Mesothelial cell of epicardium (in vitro differentiated cells): ENCODE measurements at places on chromosomes 1 and 21.

DNA sequence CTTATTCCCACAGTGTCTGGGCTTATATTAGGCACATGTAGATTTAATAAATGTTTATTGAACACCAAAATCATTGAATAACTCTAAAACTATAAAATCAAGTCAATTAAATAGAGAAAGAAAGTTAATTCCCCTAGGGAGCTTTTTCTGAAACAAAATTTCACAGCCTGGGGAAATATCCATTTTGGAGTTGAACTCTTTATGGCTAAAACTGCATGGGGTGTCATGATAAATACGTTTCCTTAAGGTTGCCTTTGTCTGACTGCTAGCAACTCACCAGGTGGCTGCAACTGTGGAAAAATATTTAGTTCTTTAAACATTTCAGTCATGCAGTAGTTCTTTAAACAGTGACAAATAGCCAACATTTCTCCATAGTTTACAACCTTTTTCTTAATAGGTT is 496.1 kb downstream of the LRRIQ3 start:
- no peak overlapping the region for H3K4me3 ChIP-seq
- no peaks in the 10 kb centered on the region for H3K27me3 ChIP-seq
- no peak for DNase-seq
- H3K27ac ChIP-seq, result no peak overlapping the region
- H3K36me3 ChIP-seq, result no peaks in the 10 kb centered on the region

GRCh38 chr1:99532276-99532580 is 113.7 kb upstream of the PALMD start:
- no peak for DNase-seq
- H3K36me3 ChIP-seq, result no peaks in the 10 kb centered on the region
- H3K27me3 ChIP-seq, result no peaks in the 10 kb centered on the region
- H3K4me3 ChIP-seq, result no peak overlapping the region
- H3K27ac ChIP-seq, result no peak overlapping the region

DNA sequence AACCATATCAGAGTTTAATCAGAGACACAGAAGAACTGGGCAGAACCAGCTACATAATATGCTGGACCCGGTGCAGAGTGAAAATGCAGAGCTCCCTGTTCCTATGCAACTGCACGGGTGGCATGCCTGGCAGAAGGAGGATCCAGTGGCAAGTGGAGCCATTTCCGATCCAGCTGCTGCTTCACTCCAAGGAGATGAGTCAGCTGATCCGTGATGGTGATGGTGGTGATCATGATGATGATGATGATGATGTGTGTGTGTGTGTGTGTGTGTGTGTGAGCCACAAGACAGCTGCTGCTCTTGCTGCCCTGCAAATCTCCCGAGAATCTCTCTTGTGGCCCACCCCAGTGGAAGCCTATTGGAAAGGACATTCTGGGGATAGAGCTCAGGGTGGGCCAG is 133.0 kb downstream of the URB2 start:
- DNase-seq, result no peak
- H3K36me3 ChIP-seq, result no peaks in the 10 kb centered on the region
- peaks cover 5% of the 10 kb centered on the region for H3K4me1 ChIP-seq
- H3K27ac ChIP-seq, result no peak overlapping the region

DNA sequence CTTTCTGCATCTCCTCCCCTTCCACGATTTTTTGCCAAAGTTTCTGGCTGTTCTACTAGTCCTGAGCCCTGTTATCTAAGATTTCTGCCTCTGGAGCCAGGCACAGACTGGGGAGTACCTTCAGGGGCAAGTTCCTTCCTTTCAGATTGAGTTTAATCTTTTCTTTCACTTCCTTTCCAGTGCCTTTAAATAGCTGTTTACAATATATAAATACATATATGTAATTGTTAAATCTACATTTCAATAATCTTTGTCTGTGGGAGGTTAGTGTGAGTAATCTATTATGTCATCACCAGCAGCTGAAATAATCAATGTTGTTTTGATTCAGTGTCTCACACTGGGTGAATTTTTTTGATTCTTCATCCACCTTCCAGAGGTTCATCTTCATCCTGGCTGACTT is 31.8 kb downstream of the DIPK1A start:
- no peak overlapping the region for H3K4me3 ChIP-seq
- peaks cover 36% of the 10 kb centered on the region for H3K4me1 ChIP-seq
- no peak overlapping the region for H3K27ac ChIP-seq
- DNase-seq, result no peak
- H3K27me3 ChIP-seq, result no peaks in the 10 kb centered on the region

- H3K4me3 ChIP-seq, result no peak overlapping the region
- H3K4me1 ChIP-seq, result peaks cover 5% of the 10 kb centered on the region
- no peaks in the 10 kb centered on the region for H3K36me3 ChIP-seq
- H3K27me3 ChIP-seq, result no peaks in the 10 kb centered on the region
- no peak overlapping the region for H3K27ac ChIP-seq
Measured at GRCh38 chr1:116346943-116347673, 25.9 kb upstream of the ATP1A1 start.

- no peak overlapping the region for H3K4me3 ChIP-seq
- H3K27ac ChIP-seq, result no peak overlapping the region
- DNase-seq, result no peak
- H3K27me3 ChIP-seq, result peaks cover under 1% of the 10 kb centered on the region
- no peaks in the 10 kb centered on the region for H3K36me3 ChIP-seq
- H3K4me1 ChIP-seq, result no peaks in the 10 kb centered on the region
Measured at GRCh38 chr21:40990366-40990765, 143.4 kb upstream of the DSCAM start.

DNA sequence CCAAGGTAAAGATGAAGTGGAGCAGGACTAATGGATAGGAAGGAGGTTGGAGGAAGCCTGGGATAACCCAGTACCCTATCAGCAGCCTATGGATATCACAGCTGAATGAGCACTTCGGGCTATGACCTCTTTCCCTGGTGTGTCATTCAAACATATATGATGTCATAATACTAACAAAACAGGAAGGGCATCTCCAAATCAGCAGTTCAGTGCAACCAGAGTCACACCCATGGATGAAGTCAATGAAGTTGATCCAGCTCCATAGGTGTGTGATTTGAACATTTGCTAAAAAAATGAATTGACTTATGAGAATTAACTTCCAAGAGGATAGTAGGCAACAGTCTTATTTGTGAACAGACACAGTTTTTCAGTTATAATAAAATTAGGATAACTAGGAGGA is 1.7 kb upstream of the C1orf116 start:
- peaks cover 6% of the 10 kb centered on the region for H3K4me1 ChIP-seq
- no peaks in the 10 kb centered on the region for H3K36me3 ChIP-seq
- no peak overlapping the region for H3K27ac ChIP-seq
- no peak overlapping the region for H3K4me3 ChIP-seq
